ENCODE measurements at places on chromosomes 3 and 15.

DNA sequence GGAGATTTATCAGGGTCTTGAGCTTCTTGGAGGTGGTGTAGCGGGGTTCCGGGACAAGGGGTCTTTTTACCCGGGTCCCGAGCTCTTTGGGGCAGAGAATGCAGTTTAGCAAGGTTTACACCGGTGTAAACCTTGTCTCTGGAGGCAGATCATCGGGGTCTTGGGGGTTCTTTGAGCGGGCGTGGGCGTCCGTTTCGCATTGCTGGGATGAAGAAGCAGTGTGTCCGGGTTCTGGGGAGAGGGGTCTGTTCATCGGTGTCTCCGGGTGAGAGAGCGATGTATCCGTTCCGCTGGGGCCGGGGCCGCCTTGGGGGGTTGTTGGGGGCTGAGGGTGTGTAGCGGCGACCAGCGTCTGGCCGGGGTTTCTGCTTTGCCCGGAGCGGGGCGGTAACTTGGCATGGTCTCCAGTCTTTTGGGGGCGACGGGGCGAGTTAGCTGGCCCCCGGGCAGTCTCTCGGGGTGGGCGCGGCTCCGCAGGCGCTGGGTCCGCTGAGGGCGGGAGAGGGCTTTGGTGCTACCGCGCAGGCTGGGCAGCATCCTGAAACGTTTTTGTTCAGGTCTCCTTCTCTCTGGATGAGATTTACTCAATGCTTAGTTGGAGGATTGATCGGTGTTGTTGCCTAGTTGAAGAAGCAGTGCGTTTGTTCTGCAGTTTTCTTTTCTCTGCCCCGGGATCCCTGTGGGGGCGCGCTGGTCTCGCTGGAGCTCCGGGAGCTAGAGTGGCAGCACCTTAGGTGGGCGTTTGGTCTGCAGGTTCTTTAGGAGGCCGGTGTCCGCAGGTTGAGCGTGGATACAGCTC lies 843 bp downstream of the GLCE start:
- no peak for DNase-seq

GRCh38 chr15:74380361-74381189 lies 13.1 kb upstream of the CYP11A1 start:
- DNase-seq = no peak

- no peak for DNase-seq
Measured at GRCh38 chr3:86563400-86563970, 427.5 kb downstream of the VGLL3 start.

DNA sequence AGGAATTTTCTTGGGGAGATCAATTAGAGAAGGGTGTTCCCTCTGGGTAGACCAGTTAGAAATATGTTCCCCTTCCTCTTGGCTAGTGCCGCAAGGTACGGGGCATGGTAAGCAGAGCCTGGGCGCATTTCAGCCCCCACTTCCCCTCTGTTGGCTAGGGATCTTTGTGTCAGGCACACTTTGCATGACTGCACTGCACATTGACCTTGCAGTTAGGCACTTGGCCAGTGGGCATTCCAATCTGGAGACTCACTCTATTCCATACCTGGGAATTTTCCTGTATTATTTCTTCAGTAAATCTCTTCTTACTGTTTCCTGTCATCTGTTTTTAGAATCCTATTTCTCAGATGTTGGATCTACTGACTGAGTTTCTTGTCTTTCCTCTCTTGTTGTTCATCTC lies 30.0 kb upstream of the CACNA1D start:
- DNase-seq = no peak

- no peak for DNase-seq
Measured at GRCh38 chr3:31450345-31450744, 82.4 kb upstream of the STT3B start.
